ENCODE measurements at places on chromosomes 4 and X.
A peak's percentile ranks its signal among the peaks of the same experiment; 100 is the strongest.

GRCh38 chr4:90318193-90318592 is 191.0 kb downstream of the CCSER1 start:
- no peak for DNase-seq

- no peak for DNase-seq
These were observed 230.4 kb upstream of the PPP1R2C start for GRCh38 chrX:43008356-43008755.

DNA sequence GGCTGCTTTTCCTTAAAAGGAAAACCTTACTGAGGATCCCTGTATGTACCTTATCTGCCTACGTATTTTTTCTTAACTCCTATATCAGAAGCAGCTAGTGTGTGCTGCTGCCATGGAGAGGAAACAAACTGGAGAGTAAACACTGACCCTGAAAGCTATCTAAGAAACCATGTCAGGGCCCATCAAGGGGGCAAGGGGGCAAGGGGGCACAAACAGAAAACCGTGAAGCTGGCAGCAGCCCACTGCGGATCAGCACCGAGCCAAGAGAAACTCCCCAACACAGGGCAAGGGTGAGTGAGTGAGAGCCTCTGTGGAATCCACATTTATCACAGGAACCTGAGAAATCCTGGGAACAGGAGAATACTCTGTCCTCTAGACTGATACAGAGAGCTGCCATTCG is 1204.2 kb downstream of the PCDH18 start:
- DNase-seq, result no peak

- DNase-seq, result no peak
These were observed 52.4 kb upstream of the TRIM2 start for GRCh38 chr4:153151535-153152455.

GRCh38 chr4:46586566-46586965 is 196.6 kb upstream of the GABRA2 start:
- no peak for DNase-seq

DNA sequence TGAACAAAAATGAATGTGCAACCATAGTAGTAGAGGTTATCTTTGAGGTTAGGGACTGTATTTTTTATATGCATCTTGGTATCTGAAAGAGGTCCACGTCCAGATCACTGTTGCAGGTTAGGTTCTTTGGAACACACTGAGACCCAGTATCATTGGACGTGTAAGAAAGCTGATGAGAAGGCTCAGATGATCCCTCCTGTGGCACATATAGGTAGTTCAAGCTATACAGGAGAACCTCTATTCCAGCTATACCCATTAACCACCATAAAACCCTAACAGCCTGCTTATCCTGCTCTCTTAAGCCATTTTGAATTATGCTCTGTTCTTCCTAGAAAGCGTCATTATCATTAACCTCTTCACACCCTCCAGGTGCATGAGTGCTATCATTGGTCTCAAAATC is 930.7 kb upstream of the HS3ST1 start:
- no peak for DNase-seq

- DNase-seq, result no peak
These were observed 1.5 kb downstream of the CLCN3 start for GRCh38 chr4:169621731-169622492.

DNA sequence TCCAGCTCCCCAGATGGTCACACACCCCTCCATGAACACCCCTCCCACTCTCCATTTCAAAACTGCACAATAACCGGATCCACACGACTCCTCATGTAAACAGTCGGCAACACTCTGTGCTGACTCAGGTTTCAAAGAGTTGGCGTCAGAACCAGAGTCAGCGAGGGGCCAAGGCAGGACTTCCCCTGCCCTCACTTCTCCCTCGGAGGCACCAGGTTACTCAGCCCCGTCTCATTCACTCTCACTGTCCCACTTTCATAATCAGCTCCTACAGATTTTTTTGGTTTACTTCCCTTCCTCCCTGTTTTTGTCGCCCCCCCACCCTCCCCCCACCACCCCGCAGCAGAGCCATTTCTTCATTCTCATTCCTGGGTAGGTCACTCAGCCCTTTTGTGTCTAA is 2.7 kb upstream of the TIMP1 start:
- no peak for DNase-seq

DNA sequence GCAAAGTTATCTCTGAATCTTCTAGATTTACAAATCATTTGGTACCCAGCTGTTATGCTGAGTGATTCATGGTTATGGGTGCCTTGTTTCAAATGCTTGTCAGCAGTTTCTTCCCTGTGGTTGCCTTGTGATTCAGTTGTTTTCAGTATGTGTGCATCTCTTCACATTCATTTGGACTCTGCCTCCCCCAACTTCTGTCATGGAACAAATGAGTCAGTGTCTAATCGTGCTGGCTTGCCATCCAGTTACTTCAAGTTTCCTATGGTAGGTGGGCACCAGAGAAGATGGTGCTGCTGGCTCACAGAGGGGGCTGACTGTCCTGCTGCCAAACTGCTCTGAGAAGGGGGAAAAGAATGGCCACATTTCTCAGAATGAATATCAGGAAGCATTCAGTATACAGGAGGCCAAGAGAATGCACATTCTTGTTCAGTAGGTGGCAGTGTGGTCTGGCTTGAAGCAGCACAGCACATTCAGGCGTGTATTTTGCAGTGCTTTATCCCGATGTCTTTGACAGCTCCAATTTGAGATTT is 260.9 kb downstream of the GLUD2 start:
- no peak for DNase-seq

GRCh38 chr4:165383591-165384073 is 4.8 kb downstream of the CPE start:
- DNase-seq, result no peak

DNA sequence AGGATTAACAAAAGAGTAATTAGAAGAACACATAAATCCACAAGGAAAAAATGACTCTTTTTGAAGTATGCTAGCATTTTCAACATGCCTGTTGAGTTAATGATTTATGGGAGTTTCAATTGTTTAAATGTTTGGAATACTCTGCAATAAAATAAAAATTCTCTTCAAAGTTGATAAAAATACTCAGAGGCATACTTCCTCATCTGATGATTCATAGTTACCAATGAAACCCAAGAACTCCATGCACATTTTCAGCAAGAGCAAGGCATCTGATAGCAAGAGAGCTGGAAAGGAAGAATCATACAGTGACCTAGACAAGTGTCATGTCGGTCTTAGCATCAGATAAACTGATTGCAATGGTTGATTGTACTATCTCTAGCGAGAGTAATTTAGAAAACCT is 443.7 kb upstream of the ATOH1 start:
- DNase-seq, result no peak

- DNase-seq, result peak; percentile 18
These were observed 181.1 kb upstream of the WDFY3 start for GRCh38 chr4:85147481-85148076.

- DNase-seq, result no peak
These were observed 189.5 kb downstream of the CENPC start for GRCh38 chr4:67355806-67356205.

DNA sequence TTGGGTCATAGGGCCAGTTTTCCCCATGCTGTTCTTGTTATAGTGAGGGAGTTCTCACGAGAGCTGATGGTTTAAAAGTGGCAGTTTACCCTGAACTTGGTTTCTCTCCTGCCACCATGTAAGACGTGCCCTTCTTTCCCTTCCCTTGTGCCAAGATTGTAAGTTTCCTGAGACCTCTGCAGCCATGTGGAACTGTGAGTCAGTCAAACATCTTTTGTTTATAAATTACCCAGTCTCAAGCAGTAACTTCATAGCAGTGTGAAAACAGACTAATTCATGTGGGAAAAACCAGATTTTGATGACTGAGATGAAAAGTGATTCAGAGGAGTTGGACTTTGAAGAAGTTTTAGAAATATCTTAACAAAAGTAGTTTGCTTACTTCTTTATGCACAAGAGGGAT is 101.4 kb downstream of the ARHGAP10 start:
- DNase-seq, result no peak

- no peak for DNase-seq
These were observed 164.7 kb downstream of the DCLK2 start for GRCh38 chr4:150242820-150243458.

GRCh38 chr4:185259719-185260118 is 50.3 kb downstream of the SNX25 start:
- no peak for DNase-seq

DNA sequence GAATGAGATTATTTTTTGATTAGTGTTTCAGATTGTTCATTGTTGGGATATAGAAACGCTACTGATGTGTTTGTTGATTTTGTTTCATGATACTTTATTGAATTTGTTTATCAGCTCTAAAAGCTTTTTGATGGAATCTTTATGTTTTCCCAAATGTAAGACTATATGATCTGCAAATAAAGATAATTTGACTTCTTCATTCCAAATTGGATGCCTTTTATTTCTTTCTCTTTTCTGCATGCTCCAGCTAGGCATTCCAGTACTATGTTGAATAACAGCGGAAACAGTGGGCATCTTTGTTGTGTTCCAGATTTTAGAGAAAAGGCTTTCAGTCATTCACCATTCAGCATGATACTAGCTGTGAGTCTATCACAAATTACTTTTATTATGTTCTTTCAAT is 21.8 kb downstream of the SPANXN4 start:
- DNase-seq, result no peak

GRCh38 chrX:68792083-68792482 is 36.7 kb upstream of the EFNB1 start:
- no peak for DNase-seq

GRCh38 chrX:69793260-69793935 is 177.5 kb downstream of the EDA start:
- DNase-seq, result no peak

DNA sequence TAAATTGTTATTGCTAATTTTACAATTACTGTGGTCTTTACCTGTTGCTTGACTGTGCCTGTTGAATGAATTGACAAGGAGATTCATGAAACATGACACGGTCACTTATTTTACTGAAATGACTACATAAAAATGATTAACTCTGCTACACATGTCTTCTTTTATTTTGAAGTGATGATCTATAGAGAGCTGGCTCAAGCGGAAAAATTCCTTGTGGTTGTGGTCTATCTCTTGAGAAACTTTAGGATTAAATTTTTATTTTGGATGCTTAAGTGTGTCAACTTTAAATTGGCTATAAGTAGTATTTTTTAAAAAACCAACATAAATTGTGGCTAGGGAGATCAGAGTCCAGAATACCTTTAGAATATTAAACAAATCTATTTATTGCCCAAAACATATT is 131.8 kb upstream of the PITX2 start:
- DNase-seq, result no peak

GRCh38 chrX:43910012-43910411 is 27.8 kb upstream of the MAOB start:
- no peak for DNase-seq

DNA sequence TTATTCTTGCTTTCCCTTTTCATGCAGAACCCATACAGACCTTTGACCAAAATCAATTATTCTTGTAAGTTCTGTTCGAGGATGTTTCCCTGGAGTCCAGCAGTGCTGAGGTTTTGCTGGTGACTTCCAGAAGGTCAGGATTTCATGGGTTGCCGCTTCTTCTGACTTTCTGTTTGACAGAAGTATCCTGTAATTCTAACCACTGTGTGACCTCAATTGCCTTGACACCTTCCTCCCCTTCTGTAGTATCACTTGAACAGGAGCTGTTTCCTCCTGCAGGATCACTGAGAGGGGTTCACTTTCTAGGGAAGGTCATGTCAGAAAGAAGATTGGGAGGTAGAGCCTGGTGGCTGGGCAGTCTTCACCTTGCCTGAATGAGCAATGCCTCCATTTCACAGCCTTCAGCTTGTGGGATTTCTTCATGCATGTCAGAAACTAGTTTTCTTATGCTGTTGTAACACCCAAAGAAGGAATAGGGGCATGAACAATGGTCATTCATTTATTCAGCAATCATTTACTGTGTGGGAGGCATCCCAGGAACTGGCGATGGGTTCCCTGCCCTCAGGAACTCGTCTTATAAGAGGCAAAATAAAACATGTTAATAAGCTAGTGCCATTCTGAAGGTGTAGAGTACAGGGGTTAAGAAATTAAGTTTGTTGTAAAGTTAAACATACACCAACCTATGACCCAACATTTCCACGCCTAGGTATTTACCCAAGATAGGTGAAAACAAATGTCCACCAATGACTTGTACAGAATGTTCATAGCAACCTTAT is 205.9 kb downstream of the SOWAHB start:
- DNase-seq, result no peak

DNA sequence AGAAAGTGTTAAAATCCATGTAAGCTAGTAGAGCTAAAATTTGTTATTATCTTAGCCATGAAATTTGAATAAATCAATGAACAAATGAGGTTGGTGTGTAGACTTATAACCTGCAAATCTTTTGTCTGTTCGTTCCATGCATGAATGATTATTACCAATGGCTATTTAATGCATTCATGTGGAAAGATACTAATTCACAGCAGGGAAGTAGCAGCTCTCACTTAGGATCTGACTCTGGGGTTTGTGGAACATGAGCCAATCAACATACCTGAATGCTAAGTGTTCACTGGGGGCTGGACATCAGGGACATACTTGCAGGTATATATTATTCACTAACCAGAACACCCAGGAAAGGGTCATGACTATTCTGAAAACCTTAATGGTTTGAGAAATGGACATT is 444.1 kb downstream of the STIM2 start:
- DNase-seq, result no peak

DNA sequence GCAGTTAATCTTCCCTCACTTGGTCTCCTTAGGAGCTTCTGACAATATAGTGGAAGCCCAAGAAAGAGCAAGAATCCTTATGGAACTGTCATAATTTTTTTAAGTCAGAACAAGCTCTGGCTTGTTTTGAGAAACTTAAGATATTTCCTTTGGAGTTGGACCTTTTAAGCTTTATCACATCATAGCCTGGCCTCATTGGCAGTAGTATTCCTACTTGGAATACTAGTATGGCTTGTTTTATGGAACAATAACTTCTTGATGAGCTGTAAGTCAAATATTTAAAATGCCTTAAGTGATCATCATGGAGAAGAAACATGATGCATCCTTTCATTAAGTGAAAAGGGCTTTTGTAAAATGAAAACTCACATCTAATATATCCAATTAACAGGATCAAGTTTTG is 78.0 kb upstream of the NRK start:
- DNase-seq, result no peak

DNA sequence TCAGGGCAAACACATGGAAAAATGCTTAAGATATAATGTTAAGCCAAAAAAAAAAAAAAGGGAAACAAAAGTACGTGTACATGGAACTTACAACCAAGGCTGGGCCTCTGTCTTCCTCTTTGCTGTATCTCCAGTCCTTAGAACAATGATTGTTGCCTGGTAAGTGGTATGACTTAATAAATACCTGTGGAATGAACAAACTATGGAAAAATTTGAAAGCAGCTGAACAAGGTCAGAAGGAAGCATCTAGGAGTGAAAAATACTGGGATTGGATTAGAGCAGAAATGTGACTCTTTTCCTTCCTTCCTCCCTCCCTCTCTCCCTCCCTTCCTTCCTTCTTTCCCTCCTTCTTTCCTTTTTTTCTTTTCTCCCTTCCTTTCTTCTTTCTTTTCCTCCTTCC is 54.2 kb upstream of the SMIM10 start:
- DNase-seq, result no peak

- DNase-seq, result no peak
These were observed 5.8 kb downstream of the TIFA start for GRCh38 chr4:112279882-112280315.

- no peak for DNase-seq
These were observed 86.8 kb downstream of the DCLK2 start for GRCh38 chr4:150164956-150165629.

All from substantia nigra (tissue), 51 donors.